Stimulated activated CD4-positive, alpha-beta T cell treated with anti-CD3 and anti-CD28 coated beads, Interleukin-15, amount 100 ng/mL, for 1 hour (primary cell): ENCODE measurements at places on chromosomes 4 and X.

DNA sequence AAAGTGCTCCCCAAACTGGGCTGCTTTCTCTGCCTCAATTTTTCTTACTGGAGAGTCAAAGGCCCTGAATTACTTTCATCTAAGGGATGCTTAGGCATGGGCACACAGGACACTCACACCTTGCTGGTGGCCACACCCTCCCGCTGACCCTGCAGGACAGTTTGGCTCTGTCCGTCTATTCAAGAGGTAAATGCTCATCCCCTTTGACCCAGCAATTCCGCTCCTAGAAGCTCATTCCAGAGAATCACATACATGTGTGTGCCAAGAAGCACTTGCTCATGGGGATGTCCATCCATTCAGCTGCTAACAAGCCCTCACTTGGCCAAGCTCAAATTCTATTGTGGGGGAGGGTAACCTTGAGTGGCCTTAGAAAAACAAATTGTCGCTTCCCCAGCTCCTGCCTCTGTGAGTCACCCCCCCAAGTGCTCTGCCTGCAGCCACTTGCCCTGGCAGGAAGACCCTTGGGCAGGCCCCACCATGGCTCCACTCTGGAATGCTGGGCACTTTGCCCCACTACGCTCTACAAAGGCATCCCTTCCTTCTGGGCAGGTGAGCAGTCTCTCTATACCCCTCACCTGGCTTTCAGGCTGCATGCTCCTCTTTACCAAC, 54.5 kb downstream of the HTRA3 start:
- no peak for DNase-seq

GRCh38 chrX:103789004-103789403, 12.4 kb downstream of the PLP1 start:
- DNase-seq, result no peak

DNA sequence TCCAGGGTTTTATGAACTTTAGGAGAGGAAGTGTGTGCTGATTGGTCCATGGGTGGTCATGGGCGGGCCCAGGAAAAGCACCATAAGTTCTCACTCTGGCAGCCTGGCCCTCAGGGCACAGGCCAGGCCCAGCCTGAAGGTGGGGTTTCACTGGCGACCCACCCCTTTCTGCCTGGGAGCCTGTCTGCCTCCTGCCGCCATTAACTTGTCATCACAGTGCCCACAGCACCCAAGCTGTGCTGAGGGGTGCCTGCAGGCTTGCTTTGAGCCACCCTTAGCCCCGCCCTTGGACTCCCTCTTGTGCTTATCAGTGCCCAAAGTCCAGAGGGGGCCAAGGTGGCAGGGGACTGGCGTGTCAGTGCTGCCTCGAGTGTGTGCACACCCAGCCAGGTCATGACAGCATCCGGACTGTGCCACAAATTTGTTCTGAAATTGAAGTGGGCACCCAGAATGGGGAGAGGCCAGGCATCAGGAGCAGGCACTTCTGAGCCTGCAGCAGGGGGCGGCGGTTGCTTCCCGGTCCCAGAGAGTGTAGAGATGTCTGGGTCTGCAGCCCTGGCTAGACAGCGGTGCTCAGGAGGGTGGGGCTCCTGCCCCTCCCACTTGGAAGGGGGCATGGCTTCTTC, 455.6 kb downstream of the TMA16 start:
- DNase-seq, result no peak

DNA sequence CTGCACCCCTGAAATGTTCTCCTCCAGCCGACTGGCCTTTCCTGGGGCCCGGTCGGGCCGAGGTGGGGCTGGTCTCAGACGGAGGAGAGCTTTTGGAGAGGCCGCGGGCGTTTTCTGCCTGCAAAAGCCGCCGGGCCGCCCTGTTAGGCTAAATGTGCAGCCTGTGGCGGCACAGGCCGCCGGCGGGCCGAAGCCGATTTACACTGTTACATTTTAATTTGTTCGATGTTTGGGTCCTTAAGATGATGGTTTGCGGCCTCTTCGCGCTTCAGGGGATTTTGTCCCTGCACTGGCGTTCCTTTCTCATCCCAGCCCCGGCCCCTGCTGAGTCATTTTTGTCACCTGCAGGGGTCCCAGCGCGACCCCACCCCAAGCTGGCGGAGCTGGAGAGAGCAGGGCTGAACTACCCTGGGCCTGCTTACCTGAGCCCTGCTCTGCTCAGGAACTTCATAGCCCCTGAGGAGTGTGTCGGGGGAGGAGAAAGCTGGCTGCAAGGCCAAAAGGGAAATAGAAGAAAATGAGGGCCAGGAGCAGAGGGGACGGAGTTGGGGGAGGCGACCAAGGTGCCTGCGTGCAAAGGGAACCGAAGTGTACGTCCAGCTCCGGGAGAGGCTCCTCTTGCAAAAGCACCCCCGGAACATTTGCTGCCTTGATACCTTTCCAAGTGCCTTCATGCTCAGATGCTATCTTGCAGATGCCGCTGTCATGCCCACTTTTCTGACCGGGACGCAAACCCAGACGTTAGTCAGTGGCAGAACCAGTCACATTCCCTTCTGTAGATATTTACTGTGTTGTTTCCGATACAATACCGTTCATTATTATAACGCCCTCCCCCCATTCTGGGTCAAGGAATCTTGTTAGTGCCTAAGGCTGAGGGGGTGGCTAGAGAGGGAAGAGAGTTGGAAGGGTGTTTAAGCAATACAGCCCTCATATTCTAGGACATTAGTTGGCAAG, 977 bp upstream of the RBBP7 start:
- DNase-seq, result no peak

DNA sequence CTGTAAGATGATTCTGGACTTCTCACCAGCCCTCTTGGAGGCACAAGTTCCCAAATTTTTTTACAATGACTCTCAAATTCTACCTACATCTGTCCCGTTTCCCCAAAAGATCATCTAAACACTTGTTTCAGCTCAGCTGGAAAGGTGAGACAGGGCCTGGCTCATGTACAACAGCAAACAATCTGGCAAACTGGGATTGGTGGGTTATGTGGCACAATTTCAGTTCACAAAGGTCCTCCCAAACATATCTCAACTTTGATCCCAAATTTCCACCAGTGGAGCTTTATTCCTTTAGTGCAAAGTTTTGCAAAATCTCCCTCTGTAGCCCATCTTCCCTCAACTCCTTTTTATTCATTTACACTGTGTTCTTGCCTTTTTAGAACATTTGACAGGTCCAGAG, 207.1 kb downstream of the ENOX2 start:
- no peak for DNase-seq

DNA sequence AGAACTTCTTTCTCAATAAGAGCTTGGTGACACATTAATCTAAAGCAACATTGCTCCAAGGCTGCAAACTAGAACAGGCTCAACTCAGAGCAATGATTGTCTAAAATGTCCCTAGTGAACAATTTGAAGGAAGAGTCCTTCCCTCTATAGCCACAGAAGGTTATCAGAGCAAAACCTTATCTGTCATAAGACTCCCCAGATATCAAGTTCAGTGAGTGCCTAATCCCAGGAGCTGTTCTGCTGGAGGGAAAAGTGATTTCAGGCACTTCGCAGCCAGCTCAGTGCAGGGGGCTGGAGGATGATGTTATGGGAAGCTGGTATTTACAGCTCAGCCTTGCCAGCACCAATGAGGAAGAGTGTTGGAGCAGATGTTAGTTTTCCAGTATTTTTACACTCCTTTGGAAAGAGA, 497.5 kb downstream of the INPP4B start:
- DNase-seq, result no peak

DNA sequence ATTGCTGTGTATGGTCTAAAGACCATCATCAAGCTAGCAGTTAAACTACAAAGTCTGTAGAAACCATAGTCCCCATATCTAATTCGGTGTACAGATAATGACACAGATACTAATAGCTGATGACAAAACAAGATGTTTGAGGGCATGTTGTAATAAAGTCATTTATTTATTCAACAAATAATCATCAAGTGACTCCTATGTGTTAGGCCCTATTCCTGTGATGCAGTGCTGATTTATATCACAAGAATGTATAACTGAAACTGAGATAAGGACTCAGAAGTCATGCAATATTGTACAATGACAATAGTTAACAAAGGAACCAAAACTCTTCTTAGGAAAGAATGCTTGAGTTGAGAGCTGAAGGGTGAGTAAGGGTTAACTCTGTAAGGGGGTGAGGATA, 315.0 kb upstream of the NR3C2 start:
- DNase-seq, result no peak

- peak; percentile 48 for DNase-seq
Observed at GRCh38 chrX:107672955-107673378, 44.7 kb downstream of the PRPS1 start.

DNA sequence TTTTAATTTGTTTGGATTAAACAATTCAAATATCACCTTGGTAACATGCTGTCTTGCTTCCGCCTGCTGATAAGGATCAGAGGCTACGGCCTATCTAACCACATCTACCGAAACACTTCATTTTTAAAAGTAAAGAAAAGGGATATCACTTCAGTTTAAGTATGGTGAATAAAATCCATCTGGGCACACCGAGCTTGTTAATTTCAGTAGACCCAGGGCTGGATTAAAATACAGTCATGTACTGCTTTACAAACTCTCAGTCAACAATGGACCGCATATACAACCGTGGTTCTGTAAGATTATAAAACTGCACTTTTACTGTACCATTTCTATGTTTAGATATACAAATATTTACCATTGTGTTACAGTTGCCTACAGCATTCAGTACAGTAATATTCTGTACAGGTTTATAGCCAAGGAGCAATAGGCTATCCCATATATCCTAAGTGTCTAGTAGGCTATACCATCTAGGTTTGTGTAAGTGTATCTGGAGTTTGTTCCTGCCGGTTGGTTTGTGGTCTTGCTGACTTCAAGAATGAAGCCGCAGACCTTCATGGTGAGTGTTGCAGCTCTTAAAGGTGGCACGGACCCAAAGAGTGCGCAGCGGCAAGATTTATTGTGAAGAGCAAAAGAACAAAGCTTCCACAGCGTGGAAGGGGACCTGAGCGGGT, 40.0 kb downstream of the SEPTIN11 start:
- DNase-seq, result no peak

GRCh38 chrX:148552775-148553174, 52.4 kb downstream of the AFF2 start:
- DNase-seq, result no peak
